NCI-H1417 (cell line): ENCODE measurements at places on chromosomes 1 and 21.

- DNase-seq, result no peak
Observed at GRCh38 chr1:114270282-114270681, 116.6 kb upstream of the SYT6 start.

DNA sequence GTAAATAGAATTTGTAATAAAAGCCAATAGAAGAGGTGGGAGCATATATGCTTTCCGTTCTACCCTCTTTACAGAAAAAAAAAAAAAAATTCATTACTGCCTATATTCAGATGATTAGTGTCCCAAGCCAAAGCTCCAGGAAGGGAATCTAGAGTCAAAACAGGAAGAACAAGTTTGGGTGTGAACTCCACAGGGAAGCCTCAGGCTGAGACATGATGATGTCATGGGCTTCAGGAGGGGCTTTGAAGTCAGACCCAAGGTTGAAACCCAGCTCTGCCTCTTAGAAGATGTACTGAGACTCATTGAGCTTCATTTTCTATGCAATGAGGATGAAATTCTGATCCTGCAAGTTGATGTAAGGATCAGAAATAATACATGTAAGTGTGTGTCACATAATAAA, 250.0 kb upstream of the ADGRL2 start:
- DNase-seq, result no peak

- peak; percentile 93 for DNase-seq
Observed at GRCh38 chr1:206550446-206550845, 43.1 kb downstream of the RASSF5 start.

DNA sequence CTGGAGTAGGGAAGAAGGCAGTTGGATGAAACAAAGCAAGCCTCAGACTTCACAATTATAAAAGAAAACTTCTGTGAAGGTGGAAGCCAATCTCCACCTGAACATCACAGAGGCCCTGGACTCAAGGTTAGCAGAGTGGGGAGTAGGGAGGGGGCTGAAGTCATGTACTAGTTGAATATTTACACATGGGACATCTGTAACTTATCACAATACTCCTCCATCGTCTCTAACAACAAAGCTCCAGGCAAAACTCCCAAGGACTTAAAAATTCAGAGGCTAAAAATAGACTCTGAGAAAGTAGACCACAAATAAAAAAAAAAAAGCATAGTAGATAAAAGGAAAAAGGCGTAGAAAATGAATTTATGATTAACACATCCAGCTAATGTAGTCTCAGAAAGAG, 326.3 kb upstream of the PKN2 start:
- DNase-seq, result no peak

GRCh38 chr1:154730986-154731489, 123.1 kb upstream of the ADAR start:
- peak; percentile 60 for DNase-seq

- no peak for DNase-seq
Observed at GRCh38 chr1:213686983-213687382, 300.8 kb upstream of the PROX1 start.

GRCh38 chr1:233113009-233113879, 162.8 kb downstream of the NTPCR start:
- no peak for DNase-seq

DNA sequence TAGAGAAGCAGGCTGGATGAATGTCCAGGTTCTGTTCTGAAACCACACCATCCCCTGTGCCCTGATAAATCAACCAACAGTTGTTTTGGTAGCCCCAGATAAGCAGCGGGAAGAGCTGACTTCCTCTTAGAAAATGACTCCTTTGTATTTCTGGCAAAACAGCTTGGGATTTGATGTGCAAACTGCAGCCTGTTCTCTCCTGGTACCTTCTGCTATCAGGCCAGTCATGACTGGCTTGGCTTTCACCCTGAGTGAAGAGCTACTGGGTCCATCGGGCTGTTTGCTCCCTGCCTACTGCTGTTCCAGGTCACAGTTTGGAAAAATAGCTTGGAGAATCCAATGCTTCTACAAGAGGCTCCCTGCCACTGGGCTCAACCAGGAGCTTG, 116.8 kb downstream of the DTL start:
- DNase-seq, result no peak

GRCh38 chr1:2451741-2452140, 24.3 kb upstream of the PLCH2 start:
- DNase-seq, result no peak

- DNase-seq, result no peak
Observed at GRCh38 chr1:43931711-43932660, 1.6 kb upstream of the ARTN start.

DNA sequence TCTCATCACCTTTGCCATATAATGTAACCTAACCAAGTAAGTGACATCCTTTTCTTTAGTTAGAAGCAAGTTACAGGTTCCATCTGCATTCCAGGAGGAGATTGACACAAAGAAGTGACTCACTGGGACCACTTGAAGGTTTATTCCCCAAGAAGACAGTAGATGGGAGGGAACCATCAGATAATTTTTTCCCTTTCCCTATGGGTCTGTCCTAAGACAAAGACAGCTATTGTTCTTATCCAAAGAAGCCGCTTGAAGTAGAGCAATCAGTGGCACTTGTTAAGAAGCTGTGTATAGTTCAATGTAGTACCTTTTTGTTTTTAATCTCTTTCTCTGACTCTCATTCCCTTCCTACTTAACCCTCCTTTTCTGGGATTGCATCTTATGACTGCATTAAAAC, 139.9 kb upstream of the B3GALT2 start:
- DNase-seq, result no peak
